ENCODE measurements at places on chromosomes 11 and 22. TPM values are rescaled to one million over a fixed set of nuclear protein-coding genes. Genes with fewer than 3 reads are reported as not detected.

ROBO4 gene
- total RNA-seq, result 16.2 TPM

- no peaks in the 10 kb centered on the region for H3K27me3 ChIP-seq
- no peaks in the 10 kb centered on the region for H3K4me1 ChIP-seq
- H3K4me3 ChIP-seq, result no peak overlapping the region
- H3K27ac ChIP-seq, result no peak overlapping the region
- no peaks in the 10 kb centered on the region for H3K36me3 ChIP-seq
These were observed 1486.7 kb downstream of the FAM181B start for GRCh38 chr11:81246941-81247340.

DNA sequence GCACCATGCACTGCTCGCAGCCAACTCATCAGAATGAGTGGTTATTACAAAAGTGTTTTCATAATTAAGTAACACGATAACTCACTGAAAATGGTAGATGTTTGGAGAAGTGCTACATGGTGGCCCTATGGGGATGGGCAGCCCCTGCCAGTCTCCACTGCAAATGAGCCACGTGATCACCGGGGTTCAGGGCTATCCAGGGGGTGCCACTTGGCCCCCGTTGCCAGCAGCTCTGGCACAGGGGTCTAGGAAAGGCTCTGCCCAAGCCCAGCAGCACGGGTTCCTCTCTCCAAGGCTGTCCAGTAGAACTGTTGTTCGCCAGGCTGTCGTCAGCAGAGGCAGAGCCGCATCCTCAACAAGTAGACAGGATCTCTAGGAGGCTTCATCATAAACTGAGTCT is 382.1 kb upstream of the B3GAT1 start:
- no peak overlapping the region for H3K27ac ChIP-seq
- H3K27me3 ChIP-seq, result no peaks in the 10 kb centered on the region
- no peaks in the 10 kb centered on the region for H3K36me3 ChIP-seq
- H3K4me1 ChIP-seq, result no peaks in the 10 kb centered on the region

- no peak overlapping the region for H3K27ac ChIP-seq
- no peaks in the 10 kb centered on the region for H3K4me1 ChIP-seq
- DNase-seq, result no peak
- no peaks in the 10 kb centered on the region for H3K27me3 ChIP-seq
These were observed 180.5 kb downstream of the C11orf91 start for GRCh38 chr11:33520112-33520511.

- peaks cover 22% of the 10 kb centered on the region for H3K4me1 ChIP-seq
- no peak overlapping the region for H3K27ac ChIP-seq
- H3K36me3 ChIP-seq, result no peaks in the 10 kb centered on the region
- H3K4me3 ChIP-seq, result no peak overlapping the region
- DNase-seq, result no peak
These were observed 1.6 kb upstream of the ARL14EP start for GRCh38 chr11:30321321-30321720.

PRRG4 gene
- total RNA-seq, result 2.7 TPM

DNA sequence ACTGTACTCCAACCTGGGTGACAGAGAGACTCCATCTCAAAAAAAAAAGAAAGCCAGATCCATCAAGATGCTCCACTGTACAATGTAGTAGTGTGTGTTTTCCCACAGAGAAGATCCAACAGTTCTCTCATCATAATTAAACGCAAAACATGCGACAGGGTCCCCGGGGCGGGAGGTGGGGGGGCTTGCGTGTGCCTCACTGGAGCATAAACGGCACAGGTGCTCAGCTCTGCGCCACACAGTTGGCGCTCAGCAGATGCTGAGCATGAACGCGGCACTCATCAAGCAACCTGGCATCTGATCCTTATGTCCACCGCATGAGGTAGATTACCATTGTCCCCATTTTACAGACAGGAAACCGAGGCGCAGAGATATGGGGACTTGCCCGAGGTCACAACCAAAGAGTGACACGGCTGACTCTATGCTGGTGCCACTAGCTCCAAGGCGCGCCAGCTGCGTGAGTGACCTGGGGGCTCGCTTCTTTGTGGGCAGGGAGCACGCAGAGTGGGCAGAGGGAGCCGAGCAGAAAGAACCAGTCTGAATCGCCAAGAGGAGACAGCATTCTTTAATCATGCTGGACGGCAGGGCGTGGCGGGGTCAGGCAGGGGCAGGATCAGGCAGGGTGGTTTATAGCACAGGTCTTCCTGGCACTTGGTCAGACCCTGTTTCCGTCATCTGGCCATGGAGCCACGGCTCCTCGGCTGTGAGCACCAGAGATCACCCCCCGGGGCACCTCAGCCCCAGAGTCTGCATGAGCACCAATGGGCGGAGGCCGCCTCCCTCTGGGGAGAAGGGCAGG is 8.2 kb downstream of the C1QTNF6 start:
- H3K27ac ChIP-seq, result no peak overlapping the region
- no peaks in the 10 kb centered on the region for H3K27me3 ChIP-seq
- peaks cover 37% of the 10 kb centered on the region for H3K4me1 ChIP-seq
- no peak for DNase-seq
- peaks cover 3% of the 10 kb centered on the region for H3K36me3 ChIP-seq

DNA sequence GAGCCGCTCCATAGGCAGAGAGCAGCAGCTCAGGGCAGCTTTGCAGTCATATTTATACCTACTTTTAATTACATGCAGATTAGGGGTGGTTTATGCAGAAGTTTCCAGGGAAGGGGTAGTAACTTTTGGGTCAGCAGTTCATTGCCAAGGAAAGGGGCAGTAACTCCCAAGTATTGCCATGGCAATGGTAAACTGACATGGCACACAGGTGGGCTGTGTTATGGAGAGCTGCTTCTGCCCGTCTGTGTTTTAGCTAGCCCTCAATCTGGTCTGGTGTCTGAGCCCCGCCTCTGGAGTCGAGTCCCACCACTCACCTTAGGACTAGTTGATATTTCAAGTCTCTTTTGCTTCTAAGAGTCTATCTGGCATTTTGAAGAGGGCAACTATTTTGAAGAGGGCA is 12.2 kb upstream of the ZBTB16 start:
- H3K4me1 ChIP-seq, result peaks cover 7% of the 10 kb centered on the region
- no peaks in the 10 kb centered on the region for H3K36me3 ChIP-seq
- no peak for DNase-seq

DNA sequence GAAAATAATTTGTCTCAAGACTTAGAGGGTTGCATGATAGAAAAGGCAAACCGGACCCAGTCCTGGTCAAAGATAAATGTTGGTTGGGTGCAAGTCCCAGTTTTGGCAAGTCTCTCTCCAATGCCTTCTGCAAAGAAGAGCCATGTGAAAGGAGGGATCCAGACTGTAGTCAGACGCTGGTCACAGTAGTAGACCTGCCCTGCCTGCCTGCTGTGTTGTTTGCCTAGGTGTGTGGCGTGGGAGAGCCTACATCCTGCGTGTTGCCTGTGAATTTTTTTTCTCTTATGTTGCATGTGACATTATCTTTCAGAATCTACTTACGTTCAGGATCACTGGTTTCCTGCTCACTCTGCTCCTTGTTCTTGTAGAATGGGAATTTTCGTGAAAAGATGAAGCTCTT is 197.6 kb upstream of the CCDC90B start:
- no peak overlapping the region for H3K4me3 ChIP-seq
- no peaks in the 10 kb centered on the region for H3K36me3 ChIP-seq
- no peaks in the 10 kb centered on the region for H3K27me3 ChIP-seq
- H3K4me1 ChIP-seq, result no peaks in the 10 kb centered on the region
- H3K27ac ChIP-seq, result no peak overlapping the region
- DNase-seq, result no peak

DNA sequence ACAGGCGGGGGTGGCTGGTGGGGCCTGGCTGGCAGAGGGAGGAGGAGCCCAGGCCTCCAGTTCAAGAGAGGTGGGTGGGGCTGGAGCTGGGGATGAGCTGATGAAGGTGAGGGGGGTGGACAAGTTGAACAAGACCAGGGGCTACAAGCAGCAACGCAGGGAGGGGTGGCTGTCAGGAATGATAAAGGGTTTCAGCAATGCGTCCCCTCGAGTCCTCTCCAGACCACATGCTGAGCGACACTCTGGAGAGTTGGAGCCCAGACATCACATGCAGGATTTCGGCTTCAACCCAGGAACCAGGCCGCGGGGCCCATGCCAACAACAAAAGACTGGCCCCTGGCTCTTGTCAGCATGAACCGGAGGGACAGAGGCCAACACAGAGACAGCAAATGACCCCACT is 480.3 kb downstream of the BRD1 start:
- no peak for DNase-seq
- no peak overlapping the region for H3K4me3 ChIP-seq
- H3K36me3 ChIP-seq, result no peaks in the 10 kb centered on the region
- no peak overlapping the region for H3K27ac ChIP-seq
- H3K27me3 ChIP-seq, result peaks cover 84% of the 10 kb centered on the region

DNA sequence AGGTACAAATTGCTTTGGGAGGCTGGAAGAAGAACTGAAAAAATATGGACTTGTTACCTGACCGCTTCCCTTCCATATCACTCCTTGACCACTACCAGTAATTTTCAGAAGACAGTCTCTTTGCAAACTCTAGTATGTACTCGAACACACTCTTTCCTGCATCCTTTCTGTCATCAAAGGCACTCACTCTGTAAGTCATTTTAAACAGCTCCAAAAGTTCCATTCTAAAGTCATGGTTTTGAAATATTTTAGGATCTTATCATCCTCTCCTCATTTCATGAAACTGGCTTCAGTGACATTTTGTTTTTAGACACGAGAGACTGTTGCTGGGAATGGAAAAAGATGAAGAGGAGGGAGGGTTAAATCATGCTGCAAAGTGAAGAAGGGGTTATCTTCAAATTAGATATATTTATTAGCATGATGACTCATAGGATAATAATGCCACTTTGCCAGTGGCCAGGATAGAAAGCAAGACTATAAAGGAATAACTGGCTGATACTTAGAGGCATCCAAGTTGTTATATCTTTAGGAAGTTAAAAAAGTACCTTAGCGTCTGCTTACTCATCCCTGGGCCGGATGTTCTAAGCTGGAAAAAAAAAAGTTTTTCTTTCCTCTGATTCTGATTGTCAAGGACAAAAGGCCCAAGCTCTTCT is 549.3 kb downstream of the METTL15 start:
- no peaks in the 10 kb centered on the region for H3K4me1 ChIP-seq
- H3K4me3 ChIP-seq, result no peak overlapping the region
- no peak overlapping the region for H3K27ac ChIP-seq
- DNase-seq, result no peak

DNA sequence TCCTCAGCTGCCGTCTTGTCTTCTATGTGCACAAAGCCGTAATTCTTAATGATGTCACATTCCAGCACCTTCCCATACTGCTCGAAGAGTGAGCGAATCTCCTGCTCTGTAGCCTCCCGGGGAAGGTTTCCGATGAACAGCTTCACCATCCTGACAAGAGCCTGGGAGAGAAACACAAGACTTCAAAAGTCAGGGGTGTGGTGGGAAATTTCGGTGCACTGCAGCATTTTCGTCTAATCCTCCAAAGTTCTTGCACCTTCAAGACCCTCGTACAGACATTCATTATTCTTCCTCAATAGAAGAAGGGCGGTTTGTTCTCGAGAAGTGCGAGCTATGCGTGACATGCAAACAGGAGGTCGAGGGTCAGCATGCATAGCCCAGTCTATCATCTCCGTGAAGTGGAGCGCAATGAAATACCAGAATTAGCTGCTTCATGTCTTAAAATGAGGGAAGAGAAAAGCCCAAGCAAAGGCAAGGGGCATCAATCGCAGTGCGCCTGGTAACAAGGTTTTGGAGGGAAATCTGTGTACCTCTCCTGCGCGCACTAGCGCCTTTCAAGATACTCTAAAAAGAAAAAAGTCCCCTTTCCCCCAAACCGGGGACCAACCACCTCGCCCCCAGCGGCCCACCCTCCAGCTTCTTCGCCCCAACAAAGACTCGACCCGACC is 622 bp downstream of the RBM4B start:
- H3K27ac ChIP-seq, result peak overlapping the region; percentile 94
- peaks cover 42% of the 10 kb centered on the region for H3K4me1 ChIP-seq
- no peak for DNase-seq

OR10G4 gene
- not detected for total RNA-seq

DNA sequence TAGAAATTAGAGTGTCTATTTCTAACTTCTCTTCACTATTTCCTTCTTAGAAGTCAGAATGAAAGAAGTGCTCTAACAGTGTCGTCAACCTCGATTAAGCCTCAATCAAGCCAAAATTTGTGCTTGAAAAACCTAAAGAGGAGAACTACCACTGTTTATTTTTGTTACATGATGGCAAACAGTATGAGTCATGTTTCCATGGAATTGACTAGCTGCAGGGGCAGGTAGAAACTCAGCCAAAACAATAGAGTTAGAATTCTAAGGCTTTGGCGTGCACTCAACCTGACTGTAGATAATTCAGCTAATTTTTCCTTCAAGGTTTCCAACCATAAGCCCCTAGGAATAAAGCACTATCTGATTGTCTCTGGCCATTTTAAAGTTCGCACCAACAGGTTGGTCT is 415.9 kb downstream of the ETS1 start:
- H3K27me3 ChIP-seq, result no peaks in the 10 kb centered on the region
- no peaks in the 10 kb centered on the region for H3K4me1 ChIP-seq
- no peak overlapping the region for H3K27ac ChIP-seq
- no peaks in the 10 kb centered on the region for H3K36me3 ChIP-seq
- no peak for DNase-seq
- no peak overlapping the region for H3K4me3 ChIP-seq

DNA sequence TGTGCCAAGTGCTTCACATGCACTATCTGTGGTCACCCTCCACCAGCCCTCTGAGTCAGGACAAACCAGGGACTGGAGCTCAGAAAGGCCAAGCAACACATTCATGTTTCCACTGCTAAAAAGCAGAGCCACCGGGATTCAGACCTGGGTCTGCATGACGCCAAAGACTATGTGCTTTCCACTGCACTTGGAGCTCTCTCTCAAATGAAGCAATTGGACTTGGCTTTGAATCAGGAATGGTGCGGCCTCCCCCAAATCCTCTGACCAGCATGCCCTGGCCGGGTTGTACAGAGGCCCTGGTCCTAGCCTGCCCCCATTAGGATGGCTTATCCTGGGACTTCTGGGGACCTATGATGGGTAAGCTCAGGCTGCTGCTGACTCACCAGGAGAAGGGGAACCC is 80.7 kb downstream of the PKNOX2 start:
- H3K4me1 ChIP-seq, result no peaks in the 10 kb centered on the region
- no peaks in the 10 kb centered on the region for H3K27me3 ChIP-seq

KCNQ1OT1 gene
- total RNA-seq, result 2.5 TPM

DNA sequence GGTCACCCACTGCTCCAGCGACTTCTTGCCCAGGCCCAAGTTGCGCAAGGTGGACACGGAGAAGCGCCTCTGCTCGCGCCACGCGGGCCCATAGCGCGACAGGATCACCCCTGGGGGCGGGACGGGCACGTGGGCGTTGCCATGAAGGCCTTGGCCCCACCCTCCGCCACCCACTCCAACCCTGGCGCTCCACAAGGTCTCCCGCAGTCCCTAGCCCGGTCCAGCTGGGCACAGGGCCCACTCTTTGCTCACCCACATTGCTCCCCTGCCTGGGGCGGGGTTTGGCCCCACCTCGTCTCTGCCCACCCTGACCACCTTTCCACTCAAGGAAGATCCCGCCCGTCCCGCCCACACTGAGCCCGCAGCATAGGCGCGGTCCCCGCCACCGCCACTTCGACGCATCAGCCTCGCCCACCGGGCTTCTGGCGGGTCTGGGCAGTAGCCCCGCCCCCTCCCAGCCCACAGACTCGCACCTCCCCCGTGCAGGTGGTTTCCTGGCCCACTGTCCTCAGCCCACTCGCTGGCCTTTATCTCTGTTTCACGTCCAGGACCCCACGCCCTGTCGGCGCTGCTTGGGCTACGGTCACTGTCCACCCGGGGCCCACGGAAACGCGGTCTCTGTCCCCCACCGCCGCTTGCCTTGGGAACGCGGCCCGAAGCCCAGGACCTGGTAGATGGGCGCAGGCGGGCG is 12.3 kb upstream of the CYP2D6 start:
- H3K4me1 ChIP-seq, result no peaks in the 10 kb centered on the region
- peaks cover 6% of the 10 kb centered on the region for H3K27me3 ChIP-seq
- H3K27ac ChIP-seq, result no peak overlapping the region
- H3K36me3 ChIP-seq, result no peaks in the 10 kb centered on the region
- no peak for DNase-seq

GRCh38 chr11:95108671-95109551 is 19.3 kb downstream of the ENDOD1 start:
- H3K4me3 ChIP-seq, result no peak overlapping the region
- H3K27me3 ChIP-seq, result no peaks in the 10 kb centered on the region
- DNase-seq, result no peak

All from esophagus muscularis mucosa (tissue), 4 donors.